ENCODE measurements at places on chromosomes 5 and 9.

DNA sequence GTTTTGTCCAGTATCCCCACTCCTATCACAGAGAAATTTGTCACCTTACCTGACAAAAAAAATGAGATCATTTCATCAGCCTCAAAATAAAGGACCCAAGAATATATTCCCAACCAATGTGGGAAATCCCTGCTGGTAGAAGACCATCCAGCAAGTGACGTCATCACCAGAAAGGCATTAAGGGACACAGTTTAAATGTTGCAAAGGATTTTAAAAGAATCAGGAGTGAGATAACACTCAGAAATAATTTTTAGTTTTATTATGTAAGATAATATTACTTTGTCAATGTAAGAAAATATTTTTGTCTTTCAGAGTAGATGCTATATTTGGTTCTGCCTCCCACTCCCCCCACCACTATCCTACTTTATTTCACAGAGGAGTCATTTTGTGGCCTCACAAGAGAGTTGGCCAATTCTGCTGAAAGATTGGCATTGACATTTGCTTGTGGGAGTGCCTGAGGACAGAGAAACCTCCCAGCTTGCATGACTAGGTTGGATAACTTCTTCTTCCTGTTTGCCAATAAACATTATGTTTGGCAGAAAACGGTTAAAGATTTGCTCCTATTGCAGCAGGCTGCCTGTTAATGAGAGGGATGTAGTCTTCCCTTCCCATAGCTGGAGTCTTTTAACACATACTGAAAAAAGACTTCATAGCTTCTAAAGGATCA lies 288.6 kb upstream of the DAB2 start:
- DNase-seq = no peak

GRCh38 chr9:79346350-79347020 lies 225.3 kb upstream of the TLE4 start:
- DNase-seq = no peak

DNA sequence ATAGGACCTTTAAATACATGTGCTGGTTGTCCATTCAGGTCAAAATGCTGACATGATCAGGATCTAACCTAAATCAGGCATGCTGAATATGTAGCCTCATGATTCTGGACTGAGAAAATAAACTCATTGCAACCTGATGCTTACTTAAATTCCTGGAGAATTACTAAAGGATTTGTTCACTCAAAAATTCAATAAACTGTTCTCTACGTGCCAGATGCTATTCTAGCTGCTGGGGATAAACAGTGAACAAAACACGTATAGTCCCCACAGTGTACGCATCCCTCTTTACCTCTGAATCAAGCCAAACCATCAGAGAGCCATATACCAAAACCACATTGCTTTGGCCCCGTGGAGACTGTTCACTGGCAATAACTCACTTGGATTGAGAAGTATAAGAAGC lies 6.1 kb downstream of the SCAI start:
- no peak for DNase-seq

- no peak for DNase-seq
Observed at GRCh38 chr5:150809363-150809762, 30.8 kb downstream of the SMIM3 start.

GRCh38 chr5:151150471-151151262 lies 6.9 kb downstream of the ANXA6 start:
- DNase-seq = no peak

GRCh38 chr5:79513308-79513703 lies 628 bp downstream of the HOMER1 start:
- DNase-seq = no peak

DNA sequence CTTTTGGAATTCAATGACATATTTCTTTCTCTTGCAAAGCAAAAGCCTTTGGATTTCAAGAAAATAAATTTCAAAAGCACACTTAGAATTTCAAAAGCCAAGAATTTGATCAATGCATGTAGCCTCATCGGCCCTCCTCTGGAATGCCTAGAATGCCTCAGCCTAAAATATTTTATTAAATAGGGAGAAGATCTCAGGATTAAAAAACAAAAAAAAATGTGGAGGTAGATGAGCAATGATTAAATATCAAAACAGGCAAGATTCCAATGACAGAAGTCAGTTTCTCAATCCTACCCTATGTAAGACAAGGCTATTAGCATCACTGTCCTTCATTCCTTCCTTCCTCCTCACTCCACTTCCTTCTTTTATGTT lies 169.0 kb downstream of the CDH6 start:
- DNase-seq = no peak

DNA sequence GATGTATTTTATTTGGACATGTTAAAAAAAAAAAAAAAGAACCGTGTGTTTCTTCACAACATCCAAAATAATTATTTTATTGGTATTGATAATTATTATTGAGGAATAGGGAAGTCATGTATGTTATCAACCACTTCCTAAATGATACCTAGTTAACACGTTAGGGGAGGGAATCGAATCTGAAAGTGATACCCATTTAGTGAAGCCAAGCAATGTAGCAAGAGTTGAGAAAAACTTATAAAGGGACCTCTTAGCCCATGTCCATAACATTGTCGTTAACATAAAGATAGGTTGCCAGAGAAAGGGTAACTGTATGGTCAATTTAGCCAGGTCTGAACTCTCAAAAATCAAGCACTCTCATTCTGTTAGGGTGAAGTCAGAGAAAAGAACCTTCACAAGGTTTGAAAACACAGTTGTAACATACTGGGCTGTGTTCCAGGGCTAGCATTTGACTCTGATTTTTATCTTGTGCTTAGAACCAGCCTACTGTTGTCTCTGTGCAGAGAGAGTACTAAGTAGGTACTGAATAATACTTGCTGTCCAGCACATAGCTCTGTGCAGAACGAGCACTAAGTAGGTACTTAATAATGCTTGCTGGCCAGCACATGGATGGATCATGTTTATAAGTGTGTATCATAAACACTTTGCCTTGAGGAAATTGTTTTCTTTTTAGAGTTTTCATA lies 60.4 kb downstream of the GHR start:
- DNase-seq = no peak

DNA sequence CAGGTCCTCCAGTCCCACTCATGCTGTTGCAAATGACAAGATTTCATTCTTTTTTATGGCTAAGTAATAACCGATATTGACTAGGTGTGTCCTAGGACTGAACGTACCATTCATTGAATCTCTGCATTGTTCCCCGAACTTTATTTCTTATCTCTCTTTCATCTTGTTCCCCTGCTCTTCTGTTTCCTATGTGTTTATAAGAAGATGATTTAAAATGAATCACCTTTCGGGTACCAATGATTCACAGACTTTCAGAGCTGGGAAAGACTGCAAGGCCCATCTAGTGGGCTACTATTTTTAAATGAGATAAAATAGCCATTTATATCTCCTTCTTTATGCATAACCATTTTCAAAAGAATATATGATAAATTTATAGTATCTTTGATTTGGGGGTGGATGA lies 133.0 kb downstream of the CDH18 start:
- DNase-seq = no peak

DNA sequence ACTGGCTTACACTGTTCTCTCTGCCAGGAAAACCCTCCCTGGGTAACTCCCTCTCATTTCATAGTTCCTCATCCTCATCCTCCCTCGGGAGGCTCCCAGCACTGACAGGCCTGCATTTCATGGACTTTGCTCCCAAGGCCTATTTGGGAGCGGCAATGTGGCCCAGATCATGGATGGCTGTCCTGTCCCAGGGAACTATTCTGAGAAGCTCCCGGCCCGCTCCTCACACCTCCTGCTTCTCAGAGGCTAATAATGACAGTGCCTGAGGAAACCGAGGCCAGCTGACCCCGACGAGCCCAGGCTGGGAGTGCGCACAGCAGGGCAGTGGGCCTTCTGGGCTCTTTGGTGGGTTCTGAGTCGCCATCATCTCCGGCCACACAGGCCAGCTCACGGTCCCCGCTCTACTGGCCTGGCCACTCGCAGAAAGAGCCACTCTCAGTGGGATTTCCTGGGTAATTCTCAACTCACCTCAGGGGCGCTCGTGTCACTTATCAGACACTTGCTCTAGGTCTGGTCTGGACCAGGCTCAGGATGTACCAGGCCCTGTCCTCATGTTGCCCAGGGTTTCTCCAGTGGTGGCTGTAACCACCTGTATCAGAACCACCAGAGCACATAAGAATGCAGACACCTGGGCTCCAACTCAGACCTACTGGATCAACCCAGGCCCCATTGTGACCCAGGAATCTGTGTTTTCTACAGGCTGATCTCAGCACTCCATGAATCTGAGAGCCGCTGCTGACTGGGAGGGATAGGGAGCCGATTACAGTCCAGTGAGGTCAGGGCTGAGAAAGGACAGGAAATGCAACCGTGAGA lies 2.0 kb upstream of the DOLPP1 start:
- DNase-seq = no peak

GRCh38 chr9:126781186-126782052 lies 23.4 kb upstream of the ZBTB43 start:
- DNase-seq = no peak

GRCh38 chr9:93304574-93305496 lies 120.9 kb downstream of the WNK2 start:
- no peak for DNase-seq

DNA sequence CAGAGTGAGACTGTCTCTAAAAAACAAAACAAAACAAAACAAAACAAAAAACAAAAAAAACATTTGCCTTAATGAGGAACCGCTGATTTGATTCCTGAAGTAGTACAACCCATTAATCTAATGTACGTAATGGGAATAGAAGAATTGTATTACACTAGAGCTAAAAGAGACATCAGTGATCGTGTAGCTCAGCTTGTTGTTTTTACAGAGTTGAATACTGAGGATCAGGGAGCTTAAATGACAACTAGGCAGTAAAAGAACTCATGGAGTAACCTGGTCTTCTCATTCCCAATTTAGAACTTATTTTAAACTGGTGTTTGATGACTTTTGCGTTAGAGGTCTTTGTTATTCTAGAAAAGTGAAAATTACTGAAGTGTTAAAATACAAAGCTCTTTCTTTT lies 65.1 kb upstream of the SLC28A3 start:
- no peak for DNase-seq

DNA sequence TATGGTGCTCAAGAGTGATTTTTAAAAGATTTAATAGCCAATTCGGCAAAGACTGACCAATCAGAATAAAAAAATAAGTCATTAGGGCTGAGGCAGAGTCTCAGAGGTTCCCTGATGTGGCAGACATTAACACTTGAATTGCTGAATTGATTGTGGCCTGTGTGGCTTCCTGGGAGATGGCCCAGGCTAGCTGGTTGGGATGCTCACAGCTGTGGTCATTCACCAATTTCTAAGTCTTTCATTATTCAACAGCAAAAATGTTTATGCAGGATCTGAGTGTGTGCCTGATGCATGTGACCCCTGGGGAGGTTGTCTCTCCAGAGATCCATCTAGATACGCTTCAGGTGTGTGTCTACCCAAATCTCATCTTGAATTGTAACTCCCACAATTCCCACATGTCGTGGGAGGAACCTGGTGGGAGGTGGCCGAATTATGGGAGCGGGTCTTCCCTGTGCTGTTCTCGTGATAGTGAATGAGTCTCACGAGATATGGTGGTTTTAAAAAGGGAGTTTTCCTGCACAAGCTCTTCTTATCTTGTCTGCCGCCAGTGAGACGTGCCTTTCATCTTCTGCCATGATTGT lies 632.6 kb upstream of the SEMA6A start:
- DNase-seq = no peak

GRCh38 chr5:10502130-10502529 lies 60.5 kb downstream of the ROPN1L start:
- DNase-seq = no peak

- DNase-seq = no peak
Observed at GRCh38 chr5:75243100-75243499, 6.4 kb upstream of the ANKRD31 start.

- no peak for DNase-seq
Observed at GRCh38 chr5:54718656-54719055, 201.1 kb downstream of the SNX18 start.

DNA sequence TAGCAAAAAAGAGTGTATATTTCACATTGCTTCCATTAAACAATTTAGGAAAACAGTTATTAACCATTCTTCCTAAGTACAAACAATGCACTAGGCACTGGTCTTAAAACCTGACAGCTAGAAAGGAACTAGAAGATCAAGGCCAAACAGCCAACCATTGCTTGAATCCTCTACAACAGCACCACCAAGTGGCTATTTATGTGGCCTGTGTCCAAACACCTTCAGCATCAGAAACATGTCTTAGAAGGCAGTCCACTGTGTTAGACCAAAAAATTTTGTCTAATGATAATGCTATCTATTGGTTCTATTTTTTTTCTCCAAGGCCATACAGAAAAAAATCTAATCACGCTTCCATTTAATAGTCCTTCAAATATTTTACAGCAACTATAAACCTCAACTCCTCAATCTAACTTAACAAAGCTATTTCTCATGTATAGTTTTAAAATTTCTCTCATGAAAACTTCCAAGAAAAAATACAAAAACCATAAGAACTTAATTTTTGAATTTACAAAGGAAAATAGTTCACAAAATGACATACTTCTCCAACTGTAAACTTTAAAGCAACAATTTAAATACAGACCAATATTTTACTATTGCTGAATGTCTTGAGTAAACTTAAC lies 36.1 kb downstream of the CAAP1 start:
- DNase-seq = no peak

GRCh38 chr9:26243029-26243697 lies 564.9 kb upstream of the TUSC1 start:
- DNase-seq = no peak

DNA sequence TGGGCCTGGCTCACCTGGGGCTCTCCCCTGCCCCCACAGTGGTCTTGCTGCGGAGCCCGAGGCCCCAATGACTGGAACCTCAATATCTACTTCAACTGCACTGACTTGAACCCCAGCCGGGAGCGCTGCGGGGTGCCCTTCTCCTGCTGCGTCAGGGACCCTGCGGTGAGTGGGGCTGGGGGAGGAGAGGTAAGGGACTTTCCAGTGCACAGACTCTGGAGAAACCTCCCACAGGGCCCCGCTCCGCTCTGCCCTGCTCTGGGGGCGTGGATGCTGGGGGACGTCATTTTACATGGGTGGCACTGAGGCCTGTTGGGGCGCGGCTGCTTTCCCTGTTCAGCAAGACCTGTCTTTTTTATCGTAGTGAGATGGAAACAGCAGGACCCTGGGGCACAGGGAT lies 7.6 kb downstream of the TSPAN17 start:
- DNase-seq = no peak

GRCh38 chr5:103259705-103260355 lies 1.3 kb downstream of the MACIR start:
- peak; percentile 7 for DNase-seq
